ENCODE measurements at places on chromosomes 13 and 19. TPM values are rescaled to one million over a fixed set of nuclear protein-coding genes. Genes with fewer than 3 reads are reported as not detected.

The LACC1 gene
- 13.2 TPM for total RNA-seq

The MYBPC2 gene
- not detected for total RNA-seq

The EDNRB gene
- 32.6 TPM for total RNA-seq

The ZNF497 gene
- total RNA-seq = 0.73 TPM

The TNNT1 gene
- 2.9 TPM for total RNA-seq

The TUBB4A gene
- not detected for total RNA-seq

The SMAD9 gene
- 1.8 TPM for total RNA-seq

The MFSD12 gene
- total RNA-seq = 82.7 TPM

The ZNF439 gene
- total RNA-seq = 0.37 TPM

The KASH5 gene
- not detected for total RNA-seq

The ZNF582 gene
- 1.4 TPM for total RNA-seq

The NKPD1 gene
- 0.39 TPM for total RNA-seq

The CYP2F1 gene
- not detected for total RNA-seq

The TNFSF13B gene
- total RNA-seq = 1.2 TPM

The ZNF555 gene
- 4.0 TPM for total RNA-seq

The TMEM59L gene
- total RNA-seq = under 0.01 TPM

The EPS8L1 gene
- total RNA-seq = 0.98 TPM

The KLHL1 gene
- total RNA-seq = not detected

The C13orf42 gene
- total RNA-seq = not detected

The ZNF135 gene
- 0.78 TPM for total RNA-seq

The OR4F17 gene
- total RNA-seq = not detected

The ZNF776 gene
- total RNA-seq = 8.5 TPM

The CRX gene
- not detected for total RNA-seq

The IL11 gene
- 0.37 TPM for total RNA-seq

The RDH8 gene
- total RNA-seq = 0.39 TPM

The ZNF442 gene
- total RNA-seq = 1.8 TPM

The ZNF506 gene
- total RNA-seq = 8.6 TPM

The C1QTNF9 gene
- total RNA-seq = not detected

The DLL3 gene
- total RNA-seq = 0.39 TPM

The KCNC3 gene
- not detected for total RNA-seq

The ZNF560 gene
- 0.20 TPM for total RNA-seq

The KRTDAP gene
- not detected for total RNA-seq

The ZNF534 gene
- under 0.01 TPM for total RNA-seq

The PSG1 gene
- under 0.01 TPM for total RNA-seq

The COMMD6 gene
- total RNA-seq = 36.0 TPM

The CD209 gene
- total RNA-seq = not detected

The MISP gene
- not detected for total RNA-seq

The PIK3R2 gene
- 20.2 TPM for total RNA-seq

The PSPC1 gene
- total RNA-seq = 56.5 TPM

The CD22 gene
- 1.4 TPM for total RNA-seq

The RGL3 gene
- total RNA-seq = 0.37 TPM

The CA11 gene
- 1.1 TPM for total RNA-seq

The ZNF540 gene
- not detected for total RNA-seq

The YJEFN3 gene
- total RNA-seq = under 0.01 TPM

The IGFL1 gene
- not detected for total RNA-seq

The ZFP82 gene
- 5.5 TPM for total RNA-seq

The C1QTNF9B gene
- not detected for total RNA-seq

The SRRM5 gene
- total RNA-seq = 0.37 TPM

The BRCA2 gene
- total RNA-seq = 10.3 TPM

The PEPD gene
- 49.3 TPM for total RNA-seq

The C19orf18 gene
- 0.37 TPM for total RNA-seq
